Right ventricle myocardium superior (tissue), 1 donor: ENCODE measurements at places on chromosomes 5 and 9.

- peak; percentile 86 for DNase-seq
Observed at GRCh38 chr5:172052450-172053236, 46.2 kb upstream of the FBXW11 start.

DNA sequence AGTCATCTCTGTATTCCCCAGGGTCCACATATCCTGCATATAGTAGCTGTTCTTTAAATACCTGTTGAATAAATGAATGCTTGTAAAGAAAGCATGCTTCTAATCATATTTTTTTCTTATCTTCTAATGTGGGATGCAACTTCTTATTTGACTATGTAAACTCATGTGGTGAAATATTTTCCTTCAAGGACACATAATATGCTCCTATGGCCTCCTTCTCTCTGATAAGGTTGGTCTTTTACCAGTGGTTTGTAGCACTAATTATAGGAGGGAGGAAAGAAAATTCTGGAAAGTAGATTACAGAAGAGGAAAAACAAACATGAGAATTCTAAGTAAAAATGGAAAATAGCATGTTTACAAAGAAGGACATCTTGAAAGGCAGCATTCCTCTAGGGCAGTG is 28.6 kb upstream of the C5orf63 start:
- no peak for DNase-seq

DNA sequence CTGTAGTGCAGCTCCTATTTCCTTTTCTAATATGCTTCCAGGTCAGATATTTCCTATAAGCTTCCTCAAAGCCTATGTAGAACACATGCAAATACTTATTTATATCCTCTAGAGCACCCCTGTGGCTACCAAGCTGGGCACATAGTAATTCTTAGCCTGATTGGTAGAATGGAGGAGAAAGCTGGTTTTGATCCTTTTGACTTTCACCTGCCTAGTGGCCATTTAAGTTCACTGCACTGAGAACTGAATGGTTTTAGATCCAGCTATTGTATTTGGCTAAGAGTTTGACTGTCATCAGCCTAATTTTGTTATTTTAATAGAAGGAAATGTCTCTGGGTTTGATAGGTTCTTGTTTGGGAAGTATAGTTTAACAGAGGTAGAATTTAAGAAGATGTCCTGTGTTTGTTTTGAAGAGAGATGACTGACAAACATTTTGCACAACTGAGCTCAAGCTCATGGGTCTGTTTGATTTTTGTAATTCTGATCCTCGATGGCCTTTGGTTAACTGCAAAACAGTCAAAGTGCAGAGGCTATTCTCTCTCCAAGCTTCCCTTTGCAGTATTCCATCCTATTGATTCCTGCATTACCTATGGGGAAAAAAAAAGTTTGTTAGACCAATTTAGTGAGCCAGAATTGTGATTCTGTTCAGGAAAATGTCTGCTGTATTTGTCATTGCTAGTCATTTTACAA is 85.4 kb downstream of the KCNN2 start:
- DNase-seq, result no peak

DNA sequence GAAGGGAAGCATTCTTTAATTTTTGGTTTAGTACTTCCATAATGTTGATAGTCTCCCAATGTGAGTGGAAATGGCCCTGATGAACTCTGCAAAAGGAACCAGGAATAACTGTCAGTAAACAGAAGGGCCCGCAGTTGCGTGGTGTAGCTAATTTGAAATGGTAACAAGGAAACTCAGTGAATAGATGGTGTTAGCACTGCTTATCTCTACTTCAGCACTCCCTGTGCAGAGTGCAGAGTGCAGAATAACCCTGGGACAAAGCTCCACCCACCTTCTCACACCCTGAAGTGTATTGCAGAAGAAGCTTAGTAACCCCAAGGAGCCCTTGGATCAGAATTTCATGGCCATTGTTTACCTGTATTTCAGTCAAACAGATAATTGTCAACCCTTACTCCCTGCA is 158.9 kb downstream of the PCSK5 start:
- DNase-seq, result no peak

DNA sequence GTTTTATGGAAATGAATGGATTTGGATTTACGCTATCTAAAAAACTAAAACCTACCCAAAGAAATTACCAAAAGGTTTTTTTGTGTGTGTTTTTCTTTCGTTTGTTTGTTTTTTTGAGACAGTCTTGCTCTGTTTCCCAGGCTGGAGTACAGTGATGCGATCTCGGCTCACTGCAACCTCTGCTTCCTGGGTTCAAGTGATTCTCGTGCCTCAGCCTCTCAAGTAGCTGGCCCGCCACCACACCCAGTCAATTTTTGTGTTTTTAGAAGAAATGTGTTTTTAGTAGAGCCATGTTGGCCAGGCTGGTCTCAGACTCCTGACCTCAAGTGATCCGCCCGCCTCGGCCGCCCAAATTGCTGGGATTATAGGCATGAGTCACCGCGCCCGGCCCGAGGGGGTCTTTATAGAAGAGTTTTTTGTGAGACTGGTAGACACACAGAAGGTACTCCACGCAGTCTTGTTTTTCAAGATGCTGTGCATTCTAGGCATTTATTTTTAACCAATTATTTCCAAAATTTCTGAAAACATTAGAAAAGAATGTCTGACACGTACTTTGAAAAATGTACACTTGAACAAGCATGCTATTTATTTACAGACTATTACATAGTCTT is 75.7 kb downstream of the NR6A1 start:
- DNase-seq, result no peak

- DNase-seq, result no peak
Observed at GRCh38 chr9:36566813-36567221, 5.9 kb upstream of the MELK start.
